Stimulated activated CD4-positive, alpha-beta T cell treated with anti-CD3 and anti-CD28 coated beads, Interleukin-1b, Interleukin-23, amount 100 ng/mL, for 48 hours (primary cell): ENCODE measurements at places on chromosomes 1 and 21.

DNA sequence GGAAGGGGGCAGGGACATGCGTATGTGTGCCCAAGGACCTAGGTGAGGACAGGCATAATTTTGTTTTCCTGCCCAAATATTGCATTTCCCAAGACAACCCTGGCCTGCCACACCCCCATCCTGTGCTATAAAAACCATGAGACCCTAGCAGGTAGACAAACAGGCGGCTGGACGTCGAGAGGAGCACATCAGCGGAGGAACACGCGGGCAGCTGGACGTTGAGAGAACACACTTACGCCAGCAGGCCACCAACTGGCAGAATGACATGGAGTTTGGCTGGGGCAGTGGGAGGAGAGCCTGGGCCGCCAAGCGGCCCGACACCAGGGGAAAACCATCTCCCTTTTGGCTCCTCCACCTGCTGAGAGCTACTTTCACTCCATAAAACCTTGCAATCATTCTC lies 3.0 kb upstream of the FGGY start:
- no peak for DNase-seq

- DNase-seq, result peak; percentile 4
Measured at GRCh38 chr1:63112155-63112900, 210.0 kb upstream of the FOXD3 start.

- DNase-seq, result no peak
Measured at GRCh38 chr1:201356701-201357100, 20.8 kb downstream of the TNNT2 start.

- no peak for DNase-seq
Measured at GRCh38 chr1:21930080-21930571, 7.0 kb downstream of the HSPG2 start.

DNA sequence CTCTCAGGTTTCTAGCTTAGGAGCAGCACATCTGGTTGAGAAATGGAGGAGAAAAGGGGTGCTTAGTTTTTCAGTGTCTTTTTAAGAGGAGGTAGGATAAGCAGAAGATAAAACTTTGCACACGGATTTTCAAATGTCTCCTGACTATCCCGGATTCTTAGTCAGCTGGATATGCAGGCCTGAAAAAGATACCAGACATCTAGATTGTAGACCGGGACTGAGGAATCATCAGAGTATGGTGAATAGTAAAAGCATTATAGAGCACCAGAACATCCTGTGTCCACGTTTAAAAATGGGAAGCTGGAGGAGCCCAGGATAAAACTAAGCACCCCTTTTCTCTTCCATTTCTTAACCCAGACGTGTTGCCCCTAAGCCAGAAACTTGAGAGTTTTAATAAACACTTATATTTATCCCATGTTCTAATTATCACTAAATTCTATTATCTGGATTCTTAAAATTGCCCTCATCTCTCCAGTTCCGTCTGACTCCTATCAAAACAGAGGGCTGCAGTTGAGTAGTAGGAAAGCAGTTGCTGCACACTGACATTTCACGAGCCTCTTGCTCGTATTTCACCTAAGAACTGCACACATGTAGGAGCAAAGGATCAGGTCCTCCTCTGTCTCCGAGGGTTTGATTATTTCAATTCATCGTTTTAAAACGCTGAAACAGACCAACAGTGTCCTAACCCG lies 609 bp downstream of the PIGK start:
- DNase-seq, result no peak

DNA sequence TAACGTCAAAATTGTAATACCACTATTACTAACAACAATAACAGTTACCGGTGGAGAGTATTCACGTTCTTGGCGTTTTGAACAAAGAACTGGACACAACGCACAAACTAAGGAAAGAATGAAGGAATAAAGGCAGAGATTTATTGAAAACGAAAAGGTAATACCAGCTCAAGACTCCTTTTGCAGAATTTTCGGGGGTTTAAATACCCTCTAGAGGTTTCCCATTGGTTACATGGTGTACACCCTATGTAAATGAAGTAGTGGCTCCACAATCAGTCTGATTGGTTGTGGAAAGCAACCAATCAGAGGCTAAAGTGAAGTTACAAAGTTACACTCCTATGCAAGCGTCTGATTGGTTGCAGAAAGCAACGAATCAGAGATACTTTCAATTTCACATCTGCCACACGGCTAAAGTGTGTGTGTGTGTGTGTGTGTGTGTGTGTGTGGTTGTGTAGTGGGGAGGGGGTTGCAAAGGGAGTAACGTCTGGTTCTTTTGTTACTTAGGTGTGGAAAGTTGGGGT lies 1.1 kb upstream of the GTF2B start:
- DNase-seq, result no peak

DNA sequence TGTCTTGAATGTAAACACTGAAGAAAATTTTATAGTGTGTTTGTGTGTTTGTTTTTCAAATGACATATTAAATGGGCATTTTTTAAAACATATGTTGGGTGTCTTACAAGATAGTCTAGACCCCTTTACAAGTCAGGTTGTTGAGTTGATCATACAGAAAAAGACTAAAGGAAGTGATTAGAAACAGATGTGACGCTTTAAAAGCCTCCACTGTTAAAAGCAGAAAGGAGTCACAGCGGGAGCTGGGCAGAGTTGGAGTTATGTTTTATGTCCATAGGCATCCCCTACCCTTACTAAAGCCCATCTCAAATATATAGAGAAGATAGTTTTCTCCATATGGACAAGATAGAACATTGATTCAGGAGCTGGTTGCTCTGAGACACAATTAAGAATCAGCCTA lies 393.9 kb downstream of the PLPP3 start:
- no peak for DNase-seq

- DNase-seq, result no peak
Measured at GRCh38 chr1:179825798-179826460, 51.7 kb downstream of the TOR1AIP2 start.

DNA sequence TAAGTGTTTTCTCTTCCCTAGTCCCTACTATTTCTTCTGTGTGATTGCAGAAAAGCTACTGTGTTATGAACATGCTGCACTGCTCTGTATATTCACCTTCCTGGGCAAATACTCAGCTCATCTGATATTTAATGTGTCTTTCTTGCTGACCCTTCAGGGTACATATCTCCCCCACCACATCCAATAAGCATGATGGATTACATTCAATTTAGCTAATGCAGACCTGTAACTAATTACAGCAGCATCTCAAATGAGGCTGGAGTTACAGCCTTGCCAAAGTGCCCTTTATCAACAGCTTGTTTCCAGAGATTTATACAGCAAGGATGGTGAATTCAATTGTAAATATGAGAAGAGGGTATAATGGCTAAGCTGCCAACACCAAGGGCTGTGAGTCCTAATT lies 144.0 kb downstream of the KCNH1 start:
- no peak for DNase-seq

DNA sequence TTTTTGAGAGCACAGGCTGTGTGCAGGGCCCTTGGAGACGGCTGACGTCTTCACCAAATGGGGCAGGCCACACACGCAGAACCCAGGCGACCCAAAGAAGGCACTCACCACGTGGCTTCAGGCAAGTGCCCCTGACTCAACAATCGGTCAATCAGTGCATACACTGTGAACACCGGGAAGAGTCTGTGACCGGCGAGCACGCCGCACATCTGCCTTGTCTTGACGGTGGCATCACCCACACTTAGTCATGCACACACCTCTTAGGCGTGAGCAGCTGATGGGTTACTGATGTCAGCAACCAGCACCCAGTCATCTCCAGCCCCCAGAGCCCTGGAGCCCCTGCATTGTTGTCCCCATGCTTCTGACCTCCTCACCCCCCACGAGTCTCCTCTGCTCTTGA lies 4.9 kb upstream of the LRRC3 start:
- no peak for DNase-seq

DNA sequence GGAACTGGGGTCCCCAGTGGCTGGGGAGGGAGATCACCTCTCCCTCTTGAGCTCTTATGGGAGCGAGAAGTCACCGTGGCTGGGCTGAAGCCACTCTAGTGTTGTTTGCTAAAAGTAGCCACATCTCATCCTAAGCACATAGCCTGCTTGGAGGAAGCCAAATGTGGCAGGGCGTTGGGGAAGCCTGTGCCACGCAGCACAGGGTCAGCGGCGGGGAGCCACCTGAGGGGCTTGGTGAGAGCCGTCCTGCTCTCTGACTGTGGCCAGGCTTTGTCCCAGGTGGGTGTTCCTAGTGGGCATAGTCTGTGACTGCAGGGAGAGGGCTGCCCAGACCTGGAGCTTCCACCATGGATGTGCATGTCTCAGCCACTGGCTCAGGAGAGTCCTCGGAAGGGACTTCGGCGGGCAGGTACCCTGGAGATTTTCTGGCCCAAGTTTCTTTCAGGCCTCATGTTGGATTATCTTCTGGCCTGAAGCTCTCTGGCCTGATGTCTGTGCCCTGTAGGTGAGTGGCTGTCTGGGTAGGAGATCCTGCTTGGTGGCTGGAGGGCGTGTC lies 38.9 kb downstream of the MORN1 start:
- no peak for DNase-seq

GRCh38 chr21:43345746-43346409 lies 81.1 kb downstream of the SIK1 start:
- DNase-seq, result peak; percentile 60

DNA sequence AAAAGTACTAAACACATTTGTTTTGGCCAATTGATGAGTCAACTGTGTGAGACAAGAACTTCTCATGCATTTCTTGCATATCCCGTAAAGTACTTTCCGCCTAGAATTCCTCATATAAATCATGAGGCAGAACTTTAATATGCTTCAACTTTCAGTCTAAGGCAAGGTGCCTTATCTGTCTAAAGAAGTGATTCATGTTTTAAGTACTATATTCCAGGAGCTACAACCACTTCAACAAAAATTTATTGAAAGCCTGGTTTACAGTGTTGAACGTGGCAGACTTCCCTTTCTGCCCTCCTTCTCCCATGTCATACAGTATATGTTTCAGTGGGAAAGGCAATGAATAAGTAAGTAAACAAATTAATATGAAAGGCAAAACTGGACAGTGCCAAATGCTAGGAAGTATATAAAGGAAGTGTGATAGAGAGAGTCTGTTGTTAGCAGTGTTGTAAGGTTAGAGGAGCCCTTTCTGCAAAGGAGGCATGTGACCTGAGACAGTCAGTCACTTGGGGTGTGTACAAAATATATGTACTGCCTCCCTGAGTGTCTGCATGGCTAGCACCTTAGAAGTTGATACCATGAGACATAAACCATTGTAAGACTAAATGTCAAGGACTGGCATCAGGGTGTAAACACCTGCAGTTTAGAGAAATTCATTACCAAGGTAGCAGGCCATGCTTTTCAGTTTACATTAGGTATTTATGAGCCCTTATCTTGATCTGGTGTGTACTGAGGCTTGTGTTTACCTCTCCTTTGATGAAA lies 362.2 kb downstream of the SRGAP2C start:
- no peak for DNase-seq

- no peak for DNase-seq
Measured at GRCh38 chr1:243855616-243856318, 5.7 kb upstream of the AKT3 start.

- DNase-seq, result no peak
Measured at GRCh38 chr1:2215909-2216766, 12.0 kb upstream of the SKI start.

DNA sequence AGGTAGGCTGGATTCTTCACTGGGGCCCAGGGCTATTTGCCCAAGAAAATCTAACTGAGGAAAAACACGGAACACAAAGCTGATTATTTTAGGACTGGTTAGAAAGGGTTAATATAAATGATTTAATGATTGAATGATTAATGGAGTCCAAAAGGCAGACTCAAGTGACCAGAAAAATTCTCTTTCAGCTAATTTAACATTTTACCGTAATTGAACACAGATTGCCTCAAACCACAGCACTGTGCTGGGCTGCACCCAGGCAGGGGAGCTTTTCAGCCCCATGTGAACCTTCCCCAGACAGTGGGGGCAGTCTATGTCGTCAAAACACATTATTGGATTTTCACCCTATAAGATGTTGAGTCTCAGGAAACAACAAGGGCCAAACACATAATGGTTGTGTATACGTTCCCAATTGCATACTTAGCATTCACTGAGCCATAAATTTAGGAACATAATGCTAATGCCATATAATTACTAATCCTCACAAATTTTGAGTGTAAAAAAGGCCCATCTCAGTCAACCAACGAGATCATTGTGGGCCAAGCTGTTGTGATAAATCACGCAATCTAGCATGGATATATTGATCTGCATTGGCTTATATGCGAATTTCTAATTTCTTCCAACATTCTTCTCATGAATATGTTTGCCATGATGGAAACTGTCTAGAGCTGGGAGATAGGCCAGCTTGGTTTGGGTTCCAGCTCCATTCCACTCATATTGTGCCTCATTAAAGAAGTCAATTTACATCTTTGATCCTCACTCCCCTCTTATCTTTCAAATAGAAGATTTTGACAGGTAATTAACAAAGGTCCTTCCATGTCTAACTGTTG lies 27.7 kb downstream of the DSCAM start:
- no peak for DNase-seq
